DMS53 (cell line): ENCODE measurements at places on chromosomes 13 and 19.

DNA sequence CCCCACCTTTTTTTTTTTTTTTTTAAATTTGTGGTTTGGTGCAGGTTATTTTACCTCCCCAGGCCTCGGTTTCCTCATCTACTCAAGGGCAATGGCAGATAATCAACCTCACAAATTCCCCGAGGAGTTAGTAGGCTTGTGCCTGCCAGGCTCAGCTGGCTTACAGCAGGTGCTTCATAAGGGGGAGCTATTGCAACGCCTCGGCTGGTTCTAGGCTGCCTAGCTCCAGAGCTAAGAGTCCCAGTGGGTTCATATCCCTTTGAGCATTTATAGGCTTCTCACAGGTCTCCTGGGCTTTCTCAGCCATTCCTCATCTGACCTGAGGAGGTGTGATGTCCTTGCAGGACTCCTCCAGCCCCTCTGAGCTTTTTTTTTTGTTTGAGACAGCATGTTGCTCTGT is 10.6 kb downstream of the BCKDHA start:
- DNase-seq, result peak; percentile 57

DNA sequence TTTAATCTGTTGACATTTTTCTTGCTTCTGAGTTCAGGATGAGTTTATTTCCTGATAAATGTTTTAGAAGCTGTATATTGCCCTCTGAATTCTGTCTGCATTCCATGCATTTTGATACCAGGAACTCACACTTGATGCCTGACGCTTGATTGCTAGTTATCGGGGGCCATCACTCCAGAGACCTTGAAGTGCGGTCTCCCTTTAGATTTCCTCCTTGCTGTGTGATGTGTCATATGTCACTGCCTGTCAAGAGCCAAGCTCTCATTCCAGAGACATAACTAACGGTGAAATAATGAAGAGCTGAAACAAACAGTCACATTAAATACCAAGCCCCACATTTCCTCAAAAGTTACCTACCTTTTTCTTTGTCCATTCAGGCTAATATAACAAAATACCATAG is 155.5 kb downstream of the TNFSF13B start:
- no peak for DNase-seq

GRCh38 chr13:34294483-34295129 is 476.7 kb downstream of the RFC3 start:
- DNase-seq, result peak; percentile 71

- no peak for DNase-seq
Measured at GRCh38 chr19:9958379-9958821, 22.1 kb upstream of the OLFM2 start.

DNA sequence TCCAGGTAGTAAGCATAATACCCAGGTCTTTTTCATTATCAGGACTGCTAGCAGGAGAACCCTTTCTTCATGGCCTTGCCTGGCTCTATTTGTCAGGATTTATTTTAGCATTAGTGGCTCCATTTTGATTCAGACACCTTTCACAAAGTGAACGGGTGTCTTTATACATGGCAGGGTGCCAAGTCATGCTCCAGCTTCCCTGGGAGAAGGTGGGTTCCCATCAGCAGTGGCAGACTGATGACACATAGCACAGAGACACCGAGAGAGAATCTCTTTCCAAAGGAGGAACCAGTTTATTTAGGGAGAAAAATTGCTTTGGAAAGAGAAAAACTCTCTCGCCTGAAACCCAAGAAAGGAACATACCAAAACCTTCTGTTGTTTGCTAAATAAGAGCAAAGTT is 135.3 kb upstream of the TMTC4 start:
- DNase-seq, result no peak

- no peak for DNase-seq
Measured at GRCh38 chr13:108859197-108860012, 230.0 kb downstream of the MYO16 start.

DNA sequence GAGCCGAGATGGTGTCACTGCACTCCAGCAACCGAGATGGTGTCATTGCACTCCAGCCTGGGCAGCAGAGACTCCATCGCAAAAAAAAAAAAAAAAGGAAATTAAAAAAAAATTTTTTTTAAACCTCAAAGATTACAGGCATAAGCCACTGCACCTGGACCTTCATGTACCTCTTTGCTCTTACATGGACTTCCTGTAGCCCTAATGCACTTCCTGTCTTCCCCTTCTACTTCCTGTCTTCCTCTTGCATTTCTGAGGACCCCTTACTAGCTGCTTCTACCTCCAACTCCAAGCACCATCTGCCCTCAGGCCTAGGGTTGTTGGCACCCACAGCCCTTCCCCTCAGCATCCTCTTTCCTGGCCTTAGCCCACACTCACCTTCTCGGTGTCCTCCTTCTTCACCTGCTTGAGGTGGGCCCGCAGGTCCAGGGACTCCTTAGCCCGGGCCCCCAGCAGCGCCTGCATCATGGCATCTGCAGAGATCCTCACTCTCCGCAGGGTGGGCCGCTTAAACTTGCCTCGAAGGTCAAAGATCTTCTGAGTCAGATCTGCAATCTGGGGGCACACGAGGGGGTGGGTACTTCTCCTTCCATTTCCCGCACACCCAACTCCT is 3.8 kb downstream of the TNNI3 start:
- no peak for DNase-seq

DNA sequence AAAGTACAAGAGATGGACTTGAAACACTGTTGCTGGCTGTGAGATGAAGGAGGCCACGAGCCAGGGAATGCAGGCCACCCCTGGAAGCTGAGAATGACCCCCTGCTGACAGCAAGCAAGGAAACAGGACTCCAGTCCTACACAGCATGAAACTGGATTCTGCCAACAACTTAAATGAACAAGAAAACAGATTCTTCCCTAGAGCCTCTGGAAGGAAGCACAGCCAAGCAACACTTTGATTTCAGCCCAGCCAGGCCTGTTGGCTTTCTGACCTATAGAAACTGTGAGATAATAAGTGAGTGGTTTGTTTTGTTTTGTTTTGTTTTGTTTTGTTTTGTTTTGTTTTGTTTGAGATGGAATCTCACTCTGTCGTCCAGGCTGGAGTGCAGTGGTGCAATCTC is 105.3 kb upstream of the CACNA1A start:
- DNase-seq, result peak; percentile 37

- DNase-seq, result peak; percentile 47
Measured at GRCh38 chr19:55601084-55601483, 996 bp downstream of the ZNF524 start.

DNA sequence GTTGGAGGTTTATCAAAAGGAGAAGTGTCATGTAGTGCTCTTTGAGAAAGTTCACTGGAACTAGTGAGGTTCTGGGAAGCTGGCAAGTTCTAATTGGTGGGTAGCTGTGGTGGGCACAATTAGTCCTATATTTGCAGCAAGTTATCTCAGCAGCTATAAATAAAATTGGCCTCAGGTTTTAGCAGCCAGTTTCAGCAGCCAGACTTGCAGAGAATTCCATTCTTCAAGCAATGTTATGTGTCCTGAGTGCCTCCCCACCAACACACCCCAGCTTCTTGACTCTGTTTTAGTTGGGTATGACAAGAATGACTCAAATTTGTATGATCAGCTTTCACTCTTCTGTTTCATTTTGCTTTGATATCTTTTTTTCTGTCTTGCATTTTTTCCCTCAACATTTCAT is 4.7 kb downstream of the IFT88 start:
- DNase-seq, result no peak

DNA sequence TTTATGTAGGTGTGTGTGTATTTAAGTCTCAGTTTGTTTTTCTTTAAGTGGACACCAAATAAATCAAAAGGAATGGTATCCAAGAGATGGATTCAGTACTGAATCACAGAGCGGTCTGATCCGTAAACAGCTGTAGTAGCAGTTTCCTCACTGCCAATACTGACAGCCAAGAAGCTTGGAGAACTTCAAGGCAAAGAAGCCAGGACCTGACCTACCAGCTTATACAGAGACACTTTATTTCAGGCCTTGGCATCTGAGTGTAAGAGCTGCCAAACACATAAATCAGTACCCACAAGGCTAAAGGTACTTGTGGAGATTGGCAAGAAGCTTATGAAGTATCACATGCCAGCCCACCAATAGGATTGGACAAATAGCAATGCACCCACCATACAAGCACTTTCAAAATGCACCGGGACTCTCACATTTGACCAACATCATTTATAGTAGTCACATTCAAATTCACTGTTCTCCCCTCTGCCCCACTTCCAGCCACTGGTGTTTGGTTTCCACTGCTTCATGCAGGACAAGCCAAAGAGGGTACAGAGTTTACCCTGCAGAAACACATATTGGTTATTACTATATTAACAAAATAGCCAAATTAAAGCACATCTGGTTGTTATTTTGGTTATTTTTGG is 357.9 kb downstream of the KLF12 start:
- no peak for DNase-seq
